ENCODE measurements at places on chromosomes 3 and 15.

- no peak for DNase-seq
These were observed 26.8 kb downstream of the SLC6A6 start for GRCh38 chr3:14429237-14429636.

DNA sequence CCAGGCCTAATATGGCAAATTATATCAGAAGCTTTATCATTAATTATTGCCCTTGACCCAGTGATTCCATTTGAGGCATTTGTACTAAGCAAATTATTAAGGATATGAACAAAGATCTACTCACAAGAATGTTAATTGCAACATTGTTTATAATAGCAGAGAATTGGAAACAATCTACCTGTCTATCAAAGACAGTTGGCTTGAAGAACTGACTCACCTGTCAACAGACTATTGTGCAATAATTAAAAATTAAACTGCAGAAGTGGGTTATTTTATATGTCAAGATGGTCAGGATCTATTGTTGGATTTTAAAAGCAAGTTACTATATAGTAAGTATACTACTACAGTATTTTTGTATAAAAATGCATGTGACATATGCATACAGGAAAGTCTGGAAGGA lies 6.7 kb upstream of the FETUB start:
- DNase-seq: no peak

GRCh38 chr3:134696155-134696554 lies 45.3 kb upstream of the KY start:
- no peak for DNase-seq

DNA sequence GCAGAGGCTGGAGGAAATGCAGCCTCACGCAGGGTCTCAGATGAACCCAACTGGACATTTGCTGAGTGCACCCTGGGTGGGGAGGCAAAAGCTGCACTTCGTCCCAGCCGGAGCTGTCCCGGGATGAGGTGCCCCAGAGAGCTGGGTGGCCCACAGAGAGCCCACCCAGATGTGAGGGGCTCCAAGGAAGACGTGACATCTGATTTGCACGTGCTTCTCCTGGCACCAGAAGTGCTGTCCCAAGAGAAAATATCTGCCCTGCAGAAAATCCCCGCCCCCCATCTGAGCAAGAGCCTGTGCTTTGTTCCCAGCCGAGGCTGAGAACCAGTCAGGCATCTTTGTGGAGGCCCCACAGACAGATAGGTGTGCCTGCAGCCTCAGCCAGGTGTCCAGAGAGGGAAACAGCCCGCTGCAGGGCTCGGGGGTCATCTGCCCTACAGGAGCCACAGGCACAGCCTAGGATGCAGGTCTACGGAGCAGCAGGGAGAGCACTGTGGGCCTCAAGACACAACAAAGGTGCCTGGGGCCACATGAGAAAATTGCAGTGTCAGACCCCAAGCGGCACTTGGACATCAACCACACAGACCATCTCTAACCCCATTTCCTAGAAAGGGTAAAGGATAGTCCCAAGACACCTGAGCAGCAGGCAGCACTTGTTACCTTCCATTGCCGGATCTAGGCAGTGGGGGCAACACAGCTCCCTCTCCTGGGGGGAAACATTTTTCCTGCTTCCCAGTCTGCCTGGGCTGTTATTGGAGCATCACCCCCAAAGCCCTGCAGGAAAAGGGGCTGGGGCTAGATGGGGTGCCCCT lies 5.8 kb downstream of the TMIE start:
- no peak for DNase-seq

DNA sequence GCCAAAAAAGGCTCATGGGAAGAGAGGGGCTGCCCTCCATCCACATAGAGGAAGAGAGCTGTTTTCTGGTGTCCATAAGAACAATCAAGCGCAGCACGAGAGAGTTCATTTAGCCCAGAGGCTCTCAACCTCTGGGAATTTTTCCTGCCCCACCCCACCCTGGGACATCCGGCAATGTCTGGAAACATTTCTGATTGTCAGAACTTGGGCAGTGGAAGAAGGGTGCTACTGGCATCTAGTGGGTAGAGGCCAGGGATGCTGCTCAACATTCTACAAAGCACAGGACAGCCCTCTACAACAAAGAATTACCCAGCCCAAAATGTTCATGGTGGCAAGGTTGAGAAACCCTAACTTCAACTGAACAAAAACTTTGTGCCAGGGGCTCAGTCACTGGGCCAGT lies 92.9 kb downstream of the RAB11A start:
- no peak for DNase-seq

- no peak for DNase-seq
These were observed 742.3 kb upstream of the CBLB start for GRCh38 chr3:106611116-106611515.

DNA sequence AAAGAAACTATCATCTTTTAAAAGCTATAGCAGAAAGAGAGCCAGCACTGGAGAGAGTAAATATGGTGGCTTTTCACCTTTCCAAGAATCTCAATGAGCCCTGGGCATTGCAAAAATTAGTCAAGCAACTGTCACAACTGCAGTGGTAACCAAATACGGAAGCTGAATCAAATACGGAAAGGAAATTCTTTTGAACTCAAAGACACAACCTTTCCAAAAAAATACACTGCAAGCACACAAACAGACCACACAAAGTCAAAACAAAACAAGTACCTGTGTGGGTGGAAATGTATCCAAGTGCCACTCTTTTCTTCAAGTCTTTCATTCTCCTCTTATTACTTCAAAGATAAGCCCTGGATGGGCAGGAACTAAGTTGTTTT lies 17.6 kb downstream of the VGLL4 start:
- no peak for DNase-seq

- DNase-seq: no peak
These were observed 11.6 kb downstream of the NEK11 start for GRCh38 chr3:131038326-131038725.

- DNase-seq: no peak
These were observed 67.0 kb upstream of the SLC25A26 start for GRCh38 chr3:66153481-66154443.

DNA sequence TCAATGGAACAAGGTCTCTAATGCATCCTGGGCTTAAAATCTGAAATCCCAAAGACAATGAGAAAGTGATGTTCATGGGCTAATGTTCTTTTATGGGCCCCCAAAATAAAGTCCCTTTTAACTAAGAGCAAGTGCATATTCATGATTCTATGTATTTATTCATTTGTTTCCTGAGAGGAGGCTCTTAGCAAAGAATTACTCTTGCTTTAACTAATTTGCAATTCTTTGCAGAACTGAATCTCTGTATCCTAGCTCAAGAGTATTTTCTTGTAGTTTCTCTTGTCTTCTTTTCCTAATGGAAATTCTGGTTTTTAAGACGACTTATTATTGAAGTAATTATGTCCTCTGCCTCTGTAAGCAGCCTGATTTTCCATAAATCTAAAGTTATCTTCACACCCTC lies 202.2 kb upstream of the TP63 start:
- no peak for DNase-seq

GRCh38 chr3:31629054-31629453 lies 96.3 kb downstream of the STT3B start:
- no peak for DNase-seq

- DNase-seq: no peak
These were observed 1106.0 kb downstream of the OTOL1 start for GRCh38 chr3:162602619-162603018.

DNA sequence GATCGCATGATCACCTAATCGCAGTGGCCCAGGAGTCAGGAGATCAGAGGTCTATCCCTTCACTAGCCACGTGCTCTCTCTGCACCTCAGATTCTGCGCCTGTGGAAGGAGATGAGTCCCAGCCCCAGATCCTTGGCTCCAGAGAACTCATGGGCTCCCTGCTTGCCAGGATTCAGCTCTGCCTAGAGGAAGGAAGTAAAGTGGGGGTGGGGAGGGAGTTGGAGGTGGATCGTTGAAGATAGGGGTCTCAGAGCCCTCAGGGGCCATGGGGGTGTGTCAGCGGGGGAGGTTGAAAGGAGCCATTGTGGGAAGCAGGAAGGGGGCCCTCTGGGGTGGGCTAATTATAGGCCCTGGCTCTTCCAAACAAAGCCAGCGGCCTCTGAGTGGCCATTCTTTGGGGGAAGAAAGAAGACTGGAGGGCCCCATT lies 11.3 kb upstream of the STRA6 start:
- DNase-seq: no peak

GRCh38 chr15:49190586-49190985 lies 20.5 kb downstream of the GALK2 start:
- no peak for DNase-seq

DNA sequence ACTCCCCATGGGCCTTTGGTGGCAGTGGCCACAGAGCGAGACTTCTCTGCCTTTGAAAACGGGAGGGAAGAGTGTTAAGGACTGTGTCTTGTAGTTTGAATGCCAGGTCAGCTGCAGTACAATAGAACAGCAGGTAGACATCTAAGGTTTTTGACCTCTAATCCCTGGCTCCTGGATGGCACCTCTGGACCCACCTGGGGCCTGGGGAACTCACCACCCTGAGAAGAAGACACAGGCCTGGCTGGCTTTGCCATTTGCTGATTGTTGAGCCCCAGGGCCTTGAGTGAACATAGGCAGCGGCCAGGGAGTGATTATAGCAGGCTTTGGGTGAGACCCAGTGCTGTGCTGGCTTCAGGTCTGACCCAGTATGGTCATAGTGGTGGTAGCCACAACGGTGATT lies 66.4 kb downstream of the ZMAT3 start:
- no peak for DNase-seq

DNA sequence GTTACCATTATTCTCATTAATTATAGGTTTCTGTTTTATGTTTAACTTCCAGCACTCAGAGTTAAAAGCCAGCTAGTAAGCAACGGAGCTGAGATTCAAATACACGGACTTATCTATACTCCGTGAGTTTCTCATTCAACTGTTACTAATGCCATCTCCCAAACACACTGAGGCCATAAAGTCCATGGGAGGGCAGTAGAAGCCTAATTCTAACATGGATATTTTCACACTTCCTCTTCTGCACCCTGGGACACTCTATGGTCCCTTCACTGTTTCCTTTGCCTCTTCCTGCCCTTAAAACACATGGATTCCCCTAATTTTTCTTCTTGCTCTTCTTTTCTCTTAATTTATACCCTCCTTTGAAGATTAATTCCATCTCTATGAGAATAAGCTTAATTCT lies 245.0 kb downstream of the KLF13 start:
- DNase-seq: no peak

- no peak for DNase-seq
These were observed 1.3 kb downstream of the FSD2 start for GRCh38 chr15:82804575-82804949.

DNA sequence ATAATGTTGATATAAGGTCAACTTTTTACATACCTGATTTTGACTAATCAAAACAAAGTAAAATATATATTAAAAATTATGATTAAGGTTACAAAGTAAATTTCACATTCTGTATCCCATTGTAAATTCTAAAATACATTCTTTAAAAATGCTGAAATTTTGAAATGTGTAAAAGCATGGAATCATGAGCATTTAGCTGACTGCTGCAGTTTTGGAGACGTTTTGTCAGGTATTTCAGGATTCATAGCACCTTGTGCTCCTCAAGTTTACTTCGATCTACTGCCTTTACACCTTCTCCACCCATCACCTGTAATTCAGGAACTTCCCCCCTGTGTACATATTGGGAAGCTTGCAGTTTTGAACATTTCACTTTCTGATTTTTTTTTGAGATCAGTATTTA lies 71.0 kb downstream of the ARHGEF26 start:
- no peak for DNase-seq

DNA sequence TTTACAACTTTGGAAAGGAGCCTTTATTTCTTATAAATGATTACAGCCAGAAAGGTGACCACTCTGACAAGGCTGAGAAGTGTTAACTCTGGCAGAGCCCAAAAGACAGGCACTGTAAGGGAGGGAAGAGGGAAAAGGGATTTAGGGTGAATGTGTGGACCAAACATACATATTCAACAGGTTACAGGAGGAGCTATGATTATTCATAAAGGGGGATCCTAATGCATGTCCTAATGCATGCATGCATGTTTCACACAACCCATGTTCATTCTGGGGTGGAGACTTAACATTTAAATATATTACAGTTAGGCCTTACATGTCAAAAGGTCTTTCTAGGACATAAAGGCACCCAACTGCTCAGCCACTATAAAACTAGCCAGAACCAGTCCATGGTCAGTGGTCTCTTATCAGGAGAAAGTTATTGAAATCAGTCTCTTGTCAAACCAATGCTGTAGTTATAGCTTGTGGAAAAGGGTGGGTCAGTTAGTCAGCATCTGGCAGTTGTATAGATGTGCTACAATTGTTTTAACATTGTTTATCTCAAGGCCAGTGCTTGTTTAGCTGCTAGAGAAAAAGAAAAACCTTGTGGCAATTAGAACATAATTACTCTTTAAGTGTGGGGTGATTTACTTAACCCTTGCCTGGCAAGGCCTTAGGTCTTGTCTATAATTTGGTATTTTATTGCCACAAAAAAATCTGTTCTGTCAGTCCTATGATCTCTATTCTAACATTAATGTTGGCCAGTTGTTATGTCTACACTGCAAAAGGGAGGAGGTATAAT lies 77.5 kb downstream of the RAD18 start:
- no peak for DNase-seq

- DNase-seq: no peak
These were observed 41.7 kb downstream of the SNX4 start for GRCh38 chr3:125478326-125478725.

DNA sequence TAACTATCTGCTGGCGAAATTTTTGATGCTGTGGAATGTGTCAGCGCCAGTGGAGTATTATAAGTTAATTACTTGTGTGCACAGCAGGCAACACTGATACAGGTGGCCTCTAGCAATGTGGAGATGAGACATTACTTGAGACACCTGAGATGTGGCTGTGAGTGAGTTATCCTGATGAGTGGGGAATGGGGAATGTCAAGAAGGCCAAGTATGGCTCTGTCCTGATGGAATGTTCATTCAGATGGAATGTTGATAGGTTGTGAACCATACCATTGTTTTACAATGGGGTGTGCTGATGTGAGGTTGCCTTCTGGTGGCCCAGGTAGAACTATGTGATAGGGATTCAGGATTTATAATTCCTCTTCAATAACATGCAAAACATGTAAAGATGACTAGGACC lies 404.8 kb downstream of the PTPRG start:
- no peak for DNase-seq

- DNase-seq: no peak
These were observed 121.3 kb upstream of the DLG1 start for GRCh38 chr3:197419696-197420095.

- DNase-seq: no peak
These were observed 183.6 kb downstream of the PEX5L start for GRCh38 chr3:179853176-179853575.

DNA sequence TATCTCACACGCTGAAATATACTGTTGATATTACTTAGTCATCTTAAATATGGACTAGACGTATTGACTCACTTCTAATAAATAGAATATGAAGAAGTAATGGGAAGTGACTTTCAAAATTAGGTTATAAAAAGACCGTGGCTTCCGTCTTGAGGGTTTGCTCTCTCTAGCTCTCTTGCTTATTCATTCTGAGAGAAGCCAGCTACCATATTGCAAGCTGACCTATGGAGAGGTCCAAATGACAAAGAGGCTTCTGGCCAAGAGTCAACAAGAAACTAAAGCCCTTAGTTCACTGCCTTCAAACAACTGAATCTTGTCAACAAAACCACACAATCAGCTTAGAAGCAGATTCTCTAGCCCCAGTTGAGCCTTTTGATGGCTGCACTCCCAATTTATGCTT lies 46.1 kb downstream of the SLC9C1 start:
- no peak for DNase-seq

- peak; percentile 1 for DNase-seq
These were observed 397.5 kb upstream of the ATP10A start for GRCh38 chr15:26260517-26261133.

GRCh38 chr3:42387802-42388651 lies 22.4 kb downstream of the LYZL4 start:
- DNase-seq: no peak
